ENCODE measurements at places on chromosomes 16 and 17.

DNA sequence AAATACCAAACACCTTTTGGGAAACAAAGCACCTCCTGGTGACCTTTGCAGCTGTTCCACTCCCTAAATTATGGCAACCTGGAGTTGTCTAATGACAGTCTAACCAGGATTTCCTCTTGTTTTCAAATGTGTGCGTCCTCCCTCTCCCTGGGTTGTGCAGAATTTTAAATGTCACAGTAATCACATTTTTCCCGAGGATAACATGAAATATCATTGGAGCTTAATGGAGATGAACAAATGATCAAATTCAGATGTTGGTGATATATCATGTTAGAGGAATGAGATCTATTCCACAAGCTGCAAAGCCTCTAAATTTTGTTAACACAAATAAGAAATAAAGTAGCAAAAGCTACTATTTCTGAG, 86.9 kb upstream of the HLF start:
- DNase-seq = no peak

DNA sequence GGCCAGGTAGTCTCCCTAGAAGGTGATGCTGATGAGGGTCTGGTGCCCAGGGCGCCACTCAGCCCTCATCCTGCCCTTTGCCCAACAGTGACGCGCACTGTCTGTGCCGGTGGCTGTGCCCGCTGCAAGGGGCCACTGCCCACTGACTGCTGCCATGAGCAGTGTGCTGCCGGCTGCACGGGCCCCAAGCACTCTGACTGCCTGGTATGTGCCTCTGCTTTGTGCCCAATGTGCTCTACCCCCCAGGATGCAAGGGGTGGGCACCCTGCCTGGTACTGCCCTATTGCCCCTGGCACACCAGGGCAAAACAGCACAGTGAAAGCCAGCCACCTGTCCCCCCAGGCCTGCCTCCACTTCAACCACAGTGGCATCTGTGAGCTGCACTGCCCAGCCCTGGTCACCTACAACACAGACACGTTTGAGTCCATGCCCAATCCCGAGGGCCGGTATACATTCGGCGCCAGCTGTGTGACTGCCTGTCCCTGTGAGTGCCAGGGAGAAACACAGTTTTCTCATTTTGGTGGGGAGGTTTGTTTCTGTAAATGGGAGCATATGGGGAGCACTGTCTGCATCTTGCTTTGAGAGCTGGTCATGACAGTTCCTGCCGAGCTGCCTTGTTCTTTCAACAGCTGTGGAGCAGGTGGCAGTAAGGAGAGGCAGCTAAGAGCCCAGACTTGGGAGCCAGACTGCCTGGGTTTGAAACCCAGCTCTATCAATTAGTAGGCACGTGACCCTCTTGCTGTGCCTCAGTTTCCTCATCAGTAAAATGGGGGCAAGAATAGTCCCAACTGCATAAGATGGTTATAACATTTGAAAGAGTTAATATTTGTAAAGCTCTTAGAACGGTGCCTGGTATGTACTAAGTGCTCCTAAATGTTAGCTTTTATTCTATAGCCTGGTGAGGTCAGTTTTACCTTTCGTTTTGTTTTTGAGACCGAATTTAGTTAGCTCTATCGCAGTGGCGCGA, 10.4 kb downstream of the ERBB2 start:
- DNase-seq = no peak

GRCh38 chr16:4071686-4072561, 44.3 kb downstream of the ADCY9 start:
- DNase-seq = no peak

GRCh38 chr17:42025936-42026335, 6.0 kb downstream of the NKIRAS2 start:
- no peak for DNase-seq

DNA sequence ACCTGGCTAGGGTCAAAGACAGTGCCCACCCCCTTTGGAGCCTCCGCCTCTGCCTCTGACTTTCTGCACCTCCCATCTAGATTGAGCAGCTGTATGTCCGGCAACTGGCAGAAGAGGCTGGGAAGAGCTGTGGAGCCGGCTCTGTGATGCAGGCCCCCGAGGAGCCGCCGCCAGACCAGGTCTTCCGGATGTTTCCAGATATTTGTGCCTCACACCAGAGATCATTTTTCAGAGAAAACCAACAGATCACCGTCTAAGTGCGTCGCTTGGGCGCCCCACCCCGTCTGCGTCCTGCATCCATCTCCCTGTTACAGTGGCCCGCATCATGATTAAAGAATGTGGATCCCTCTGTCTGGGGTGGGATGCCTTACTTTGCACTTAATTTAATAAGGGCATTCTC, 22.1 kb downstream of the IRF8 start:
- no peak for DNase-seq

GRCh38 chr17:81173052-81173761, 7.2 kb upstream of the AATK start:
- no peak for DNase-seq
